ENCODE measurements at places on chromosomes 4 and X. TPM values are rescaled to one million over a fixed set of nuclear protein-coding genes. Genes with fewer than 3 reads are reported as not detected.

DNA sequence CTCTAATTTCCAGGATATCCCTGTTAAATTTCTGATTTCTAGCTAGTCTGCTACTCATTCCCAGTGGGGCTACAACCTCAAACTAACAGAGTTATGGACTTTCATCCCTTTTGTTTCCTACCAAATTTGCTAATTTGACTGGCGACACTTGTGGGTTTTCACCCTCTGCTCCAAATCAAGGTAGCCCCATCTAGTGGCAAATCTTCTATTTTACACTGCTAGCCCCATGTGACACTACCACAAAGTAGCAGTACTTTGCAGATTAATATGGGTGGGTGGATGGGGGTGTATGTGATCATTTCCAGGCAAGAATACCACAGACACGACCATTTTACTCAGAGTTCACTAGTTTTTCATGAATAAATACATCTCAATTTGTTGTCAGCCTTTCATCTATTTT is 150.3 kb downstream of the MSL3 start:
- no peak for DNase-seq

- no peak for DNase-seq
These were observed 16.5 kb upstream of the KLHL34 start for GRCh38 chrX:21674430-21675186.

DNA sequence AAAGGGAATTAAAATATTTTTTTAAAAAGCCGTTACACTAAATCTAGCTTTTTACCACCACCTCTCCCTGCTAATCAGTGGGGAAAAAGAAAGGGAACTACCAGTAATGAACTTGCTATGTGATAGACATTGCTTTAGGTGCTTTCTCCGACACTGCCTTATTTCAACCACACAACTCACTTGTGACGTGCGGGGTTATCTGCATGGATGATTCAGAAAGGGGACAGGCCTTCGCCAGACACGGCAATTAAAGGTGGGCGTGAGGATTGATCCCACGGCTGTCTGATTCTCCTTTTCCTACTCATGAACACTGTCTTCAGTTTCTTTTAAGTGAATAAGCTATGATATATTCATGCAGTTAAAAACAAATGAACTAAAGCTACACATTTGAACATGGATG is 882 bp upstream of the CXCR3 start:
- no peak for DNase-seq

DNA sequence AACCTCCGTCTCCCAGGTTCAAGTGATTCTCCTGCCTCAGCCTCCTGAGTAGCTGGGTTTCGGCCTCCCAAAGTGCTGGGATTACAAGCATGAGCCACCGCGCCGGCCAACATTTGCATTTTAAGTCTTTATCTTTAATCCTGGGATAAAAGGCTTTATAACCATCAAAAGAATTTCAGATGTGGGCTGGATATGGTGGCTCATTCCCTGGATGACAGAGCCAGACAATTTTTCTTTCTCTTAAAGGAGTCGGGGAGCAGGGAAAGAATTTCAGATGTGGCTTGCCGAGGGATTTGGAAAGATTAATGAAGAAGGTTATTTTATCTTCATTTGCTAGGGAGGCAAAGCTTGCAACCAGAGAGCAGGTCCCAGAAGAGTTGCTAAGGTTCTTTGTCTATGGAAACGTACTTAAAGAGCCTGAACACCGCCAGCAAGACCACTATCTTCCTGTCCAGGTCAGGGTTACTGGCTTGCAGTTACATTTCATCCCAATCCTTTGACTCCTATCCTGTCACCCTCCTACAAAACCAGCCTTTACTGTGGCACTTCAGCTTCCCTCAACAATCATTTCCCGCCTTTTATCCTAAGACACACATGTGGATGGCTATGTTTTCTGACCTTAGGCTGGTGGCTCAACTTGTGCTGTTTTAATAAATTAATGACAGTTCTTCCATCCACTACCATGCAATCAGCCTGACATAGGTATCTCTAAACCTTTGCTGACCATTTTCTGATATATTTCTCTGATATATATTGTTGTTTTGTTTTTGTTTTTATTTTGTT is 3.9 kb upstream of the KLHL8 start:
- no peak for DNase-seq

DNA sequence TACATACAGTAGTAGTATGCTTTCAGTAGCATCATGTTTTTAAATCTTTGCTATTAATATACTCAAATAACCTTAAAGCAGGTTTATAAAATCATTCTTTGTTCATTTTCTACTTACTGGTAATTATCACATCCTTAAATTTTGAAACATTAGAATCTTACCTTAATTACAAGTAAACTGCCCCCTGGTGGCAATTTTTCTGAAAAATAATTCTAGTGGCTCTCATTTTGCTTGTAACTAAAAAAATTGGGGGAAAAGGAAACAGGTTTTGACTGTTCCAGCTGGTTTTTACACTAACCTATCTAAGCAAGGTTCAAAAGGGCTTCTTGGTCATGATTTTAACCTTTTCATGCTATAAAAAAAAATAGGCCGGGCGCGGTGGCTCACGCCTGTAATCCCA is 18.5 kb upstream of the DCAF4L1 start:
- no peak for DNase-seq

GRCh38 chrX:140249088-140249487 is 255.8 kb downstream of the SOX3 start:
- no peak for DNase-seq

DNA sequence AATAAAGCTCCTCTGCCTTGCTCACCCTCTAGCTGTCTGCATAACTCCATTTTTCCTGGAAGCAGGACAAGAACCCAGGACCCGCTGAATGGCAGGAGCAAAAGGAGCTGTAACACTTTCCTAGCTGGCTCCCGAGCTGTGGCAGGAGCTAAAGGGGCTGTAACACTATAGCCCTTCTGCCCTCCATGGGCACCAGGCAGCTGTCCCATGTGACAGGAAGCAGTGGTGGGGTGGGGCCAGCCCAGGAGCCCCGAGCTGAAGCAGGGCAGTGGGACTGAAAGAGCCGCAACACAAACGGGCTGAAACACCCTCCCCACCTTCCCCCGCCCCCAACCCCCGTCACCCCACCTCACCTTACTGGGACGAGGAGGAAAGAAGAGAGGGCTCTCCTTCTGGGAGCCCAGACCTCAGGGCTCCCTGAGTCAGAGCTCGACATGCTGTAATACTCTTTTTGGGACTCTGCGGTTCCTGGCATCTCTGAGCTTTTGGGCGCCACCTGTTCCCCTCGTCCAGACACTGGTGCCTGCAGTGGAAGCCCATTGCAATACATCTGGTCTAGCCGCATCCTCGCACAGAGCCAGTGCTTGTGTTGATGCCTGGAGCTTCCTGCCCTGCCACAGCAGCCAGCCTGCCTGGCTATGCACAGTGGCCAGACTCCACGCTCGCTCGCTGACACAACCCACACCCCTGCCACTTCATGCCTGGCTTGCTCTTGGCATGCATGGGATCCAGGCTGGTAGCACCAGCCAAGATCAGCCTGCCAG is 39.4 kb downstream of the PPM1K start:
- DNase-seq: peak; percentile 8

- DNase-seq: no peak
These were observed 37.7 kb downstream of the SLC25A5 start for GRCh38 chrX:119505945-119506344.

GRCh38 chr4:88196013-88196365 is 37.5 kb upstream of the ABCG2 start:
- DNase-seq: no peak

GRCh38 chr4:166972071-166972470 is 262.2 kb downstream of the SPOCK3 start:
- DNase-seq: no peak

DNA sequence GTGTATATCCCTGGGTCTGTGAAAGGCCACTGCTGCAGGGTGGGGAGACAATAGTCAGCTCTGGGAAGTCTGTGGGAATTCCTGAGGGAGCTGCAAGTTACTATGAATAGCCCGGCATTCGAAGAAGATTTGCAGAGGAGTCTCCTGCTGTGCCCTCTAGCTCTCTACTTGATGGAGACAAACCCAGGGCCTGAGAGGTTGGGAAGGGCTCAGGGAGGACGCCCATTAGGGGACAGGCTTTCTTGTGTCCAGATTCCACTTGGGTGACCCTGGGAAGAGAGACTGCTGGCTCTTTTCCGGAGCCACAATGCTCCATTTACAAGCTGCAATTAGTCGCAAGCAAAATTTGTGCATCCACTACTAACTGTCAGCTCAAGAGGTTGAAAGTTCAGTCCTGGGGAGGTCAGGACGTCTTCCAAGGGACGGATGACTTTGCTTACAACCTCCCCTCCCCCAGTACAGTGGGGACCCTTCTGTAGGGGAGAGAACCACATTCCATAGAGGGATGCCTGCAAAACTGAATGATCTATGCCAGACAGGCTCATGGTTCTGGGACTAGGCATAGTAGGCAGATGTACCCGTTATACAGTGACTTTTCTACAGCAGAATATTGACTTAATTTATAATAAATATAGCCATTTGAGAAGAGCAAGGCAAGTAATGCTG is 48.2 kb upstream of the PHOX2B start:
- DNase-seq: no peak

DNA sequence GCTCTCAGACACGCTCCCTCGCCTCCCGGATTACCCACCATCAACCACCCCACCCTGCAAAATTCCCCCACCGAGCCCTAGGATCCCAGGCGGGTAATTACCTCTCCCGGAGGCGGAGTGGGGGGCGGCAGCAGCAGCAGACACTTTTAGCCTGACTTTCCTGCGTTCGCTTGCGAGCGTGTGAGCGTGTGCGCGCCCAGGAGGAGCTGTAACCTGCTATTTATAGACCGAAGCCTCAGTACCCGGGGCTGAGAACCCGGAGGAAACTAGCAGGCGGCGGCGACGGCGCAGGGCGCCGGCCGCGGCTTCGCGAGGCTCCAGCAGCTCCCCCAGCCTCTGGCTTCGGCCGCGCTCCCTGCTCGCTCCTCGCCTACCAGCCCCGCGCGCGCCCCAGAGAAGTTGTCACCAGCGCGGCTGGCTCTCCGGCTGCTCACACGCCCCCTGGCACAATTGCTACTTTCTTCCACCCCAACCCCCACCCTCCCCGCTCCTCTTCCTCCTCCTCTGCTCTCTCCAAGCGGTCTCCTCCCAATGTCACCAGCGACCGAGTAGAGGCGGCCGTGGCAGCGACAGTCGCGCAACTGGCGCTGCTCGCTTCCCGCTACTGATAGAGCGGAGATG is at the start of gene INPP4B:
INPP4B (minus strand) TSS at position 194 of the 621 bp plus-strand sequence.
- peak; percentile 64 for DNase-seq

DNA sequence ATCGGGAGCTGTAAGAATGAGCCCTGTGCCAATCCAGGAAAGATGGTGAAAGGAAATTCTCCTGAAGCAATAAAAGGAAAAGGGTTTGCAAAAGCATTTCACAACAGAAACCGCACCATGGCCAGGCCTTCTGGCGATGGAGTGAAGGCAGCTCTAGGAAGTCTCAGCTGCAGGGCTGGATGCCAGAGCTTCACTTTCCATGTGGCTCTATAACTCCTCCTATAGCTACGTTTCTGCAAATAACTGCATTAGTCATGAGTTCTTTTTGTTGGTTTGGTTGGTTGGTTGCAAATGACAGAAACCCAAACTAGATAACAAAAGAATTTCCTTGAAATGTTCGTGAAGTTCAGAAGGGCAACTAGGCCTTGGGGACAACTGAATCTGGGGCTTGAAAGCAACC is 84.6 kb downstream of the RELL1 start:
- DNase-seq: no peak

DNA sequence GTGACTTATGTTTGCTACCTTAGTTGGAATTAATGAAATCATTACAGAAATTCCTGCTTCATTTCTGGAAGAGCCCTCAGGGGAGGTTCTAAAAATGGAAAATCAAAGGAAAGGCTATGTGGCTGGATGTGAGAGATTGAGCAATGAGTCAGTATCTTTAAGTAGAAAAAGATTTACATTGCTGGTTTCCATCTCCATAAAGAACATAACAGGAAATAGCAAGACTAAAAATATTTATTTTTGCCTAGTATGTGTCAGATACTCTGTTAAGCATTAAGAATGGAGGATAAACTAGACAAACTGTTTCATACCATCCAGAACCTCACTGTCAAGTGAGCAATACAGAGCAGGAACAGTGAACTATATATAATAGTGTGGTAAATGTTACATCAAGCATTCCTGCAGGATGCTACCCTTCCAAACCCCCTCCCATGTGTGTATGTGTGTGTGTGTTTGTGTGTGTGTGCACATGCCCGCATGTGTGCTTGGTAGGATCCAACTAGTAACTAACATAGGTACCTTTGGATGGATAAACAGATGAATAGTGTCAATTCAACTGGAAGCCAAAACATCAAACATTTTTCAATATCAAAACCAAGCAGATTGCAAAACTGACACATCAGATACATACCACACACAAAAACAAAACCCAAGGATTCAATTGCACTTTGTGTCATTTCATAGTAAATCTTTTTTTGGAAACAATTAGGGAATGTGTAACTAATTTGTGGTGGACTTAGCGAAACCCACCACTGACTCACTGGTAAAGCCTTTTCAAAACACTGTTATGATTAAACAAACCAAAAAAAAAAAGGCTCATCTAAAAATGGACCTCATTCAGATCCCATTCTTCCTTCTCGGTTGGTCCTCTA is 223.4 kb downstream of the SHROOM3 start:
- DNase-seq: no peak

DNA sequence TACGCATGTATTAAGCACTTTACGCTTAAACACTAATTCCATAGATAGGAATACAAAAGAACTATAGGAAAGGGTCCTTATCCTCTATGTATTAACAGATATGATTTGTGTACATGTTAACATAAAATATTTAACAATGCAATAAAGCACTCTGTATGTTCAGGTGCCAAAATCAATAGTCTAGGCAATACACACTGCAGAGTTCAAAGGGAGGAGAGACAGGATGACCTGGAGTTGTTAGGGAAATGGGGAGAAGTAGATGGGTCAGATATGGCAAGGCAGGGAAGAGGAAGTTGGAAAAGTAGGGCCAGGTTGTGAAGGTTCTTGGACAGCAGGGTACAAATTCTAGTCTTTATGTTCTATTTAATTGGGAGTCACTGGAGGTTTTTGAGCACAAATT is 2.9 kb downstream of the SGCB start:
- DNase-seq: no peak

- DNase-seq: peak; percentile 83
These were observed 10.3 kb downstream of the ATP5ME start for GRCh38 chr4:663438-664428.

The FRMPD3 gene
- 7.9 TPM for total RNA-seq

The SLC49A3 gene
- total RNA-seq: 14.9 TPM

The CCDC149 gene
- total RNA-seq: 29.2 TPM

The MAPK10 gene
- total RNA-seq: 65.4 TPM

The HTT-AS gene
- total RNA-seq: not detected

The FGFBP1 gene
- total RNA-seq: 2.3 TPM

The ESX1 gene
- total RNA-seq: not detected

The PABPC1L2A gene
- total RNA-seq: not detected

The GATA1 gene
- not detected for total RNA-seq

The SHOX gene
- total RNA-seq: not detected

The ARHGAP6 gene
- 63.8 TPM for total RNA-seq

The POF1B gene
- total RNA-seq: 4.7 TPM

The CLCN5 gene
- total RNA-seq: 7.3 TPM

The XAGE2 gene
- total RNA-seq: not detected

The NRK gene
- total RNA-seq: 1.1 TPM

All from thyroid gland (tissue), 4 donors.